Tongue (tissue), 3 donors: ENCODE measurements at places on chromosomes 11 and 22. TPM values are rescaled to one million over a fixed set of nuclear protein-coding genes. Genes with fewer than 3 reads are reported as not detected.

ZFP91 gene
- 53.2 TPM for total RNA-seq

MPPED1 gene
- 4.4 TPM for total RNA-seq

RHOD gene
- 14.4 TPM for total RNA-seq

MYO7A gene
- total RNA-seq: 3.9 TPM

BEST1 gene
- 3.3 TPM for total RNA-seq

KCNJ1 gene
- total RNA-seq: not detected

NPTXR gene
- total RNA-seq: 12.3 TPM

CPT1B gene
- total RNA-seq: 57.4 TPM

CRYBB2 gene
- 0.82 TPM for total RNA-seq

RIMBP3C gene
- total RNA-seq: not detected

VSTM5 gene
- total RNA-seq: 1.6 TPM

FGF3 gene
- total RNA-seq: not detected

PIWIL4 gene
- 9.0 TPM for total RNA-seq

SLC7A4 gene
- 0.41 TPM for total RNA-seq

GRCh38 chr11:106733635-106734034 is 284.6 kb downstream of the GUCY1A2 start:
- DNase-seq: peak; percentile 46

DNA sequence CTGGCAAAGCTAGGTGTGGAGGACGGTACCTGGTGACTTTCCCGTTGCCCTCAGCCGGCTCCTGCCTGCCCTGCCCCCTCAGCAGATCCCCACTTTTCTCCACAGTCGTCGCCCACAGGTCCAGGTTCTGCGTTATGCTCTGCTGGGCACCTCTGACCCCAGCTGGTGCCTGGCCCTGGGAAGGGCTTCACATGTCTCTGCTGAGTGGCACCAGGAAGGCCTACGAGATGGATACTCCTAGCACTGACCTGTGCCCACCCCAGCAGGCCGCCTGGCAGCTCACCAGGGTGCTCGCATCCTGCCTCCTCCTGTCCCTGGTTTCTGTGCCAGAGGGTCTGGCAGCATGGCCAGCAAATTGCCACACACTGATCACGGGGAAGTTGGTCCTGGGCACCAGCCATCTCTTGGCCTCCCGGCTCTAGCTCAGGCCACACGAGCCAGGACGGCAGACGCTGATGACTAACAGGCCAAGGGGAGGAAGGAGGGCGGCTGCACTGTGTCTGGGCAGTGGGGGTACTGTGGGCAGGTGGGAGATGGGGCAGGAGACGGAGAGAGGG is 13.8 kb downstream of the CARS1 start:
- no peak for DNase-seq

DNA sequence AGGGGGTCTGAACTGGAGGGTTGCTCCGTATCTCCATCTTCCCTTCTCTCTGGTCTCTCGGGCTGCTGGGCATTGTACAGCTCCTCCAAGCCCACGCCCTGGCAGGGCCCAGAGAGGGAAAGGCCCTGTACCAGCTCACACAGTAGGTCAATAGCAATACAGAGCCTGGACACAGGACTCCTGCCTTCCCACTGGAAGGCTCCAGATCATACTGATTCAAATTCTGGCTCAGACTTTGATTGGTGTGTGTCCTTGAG is 6.6 kb downstream of the CSDC2 start:
- no peak for DNase-seq

DNA sequence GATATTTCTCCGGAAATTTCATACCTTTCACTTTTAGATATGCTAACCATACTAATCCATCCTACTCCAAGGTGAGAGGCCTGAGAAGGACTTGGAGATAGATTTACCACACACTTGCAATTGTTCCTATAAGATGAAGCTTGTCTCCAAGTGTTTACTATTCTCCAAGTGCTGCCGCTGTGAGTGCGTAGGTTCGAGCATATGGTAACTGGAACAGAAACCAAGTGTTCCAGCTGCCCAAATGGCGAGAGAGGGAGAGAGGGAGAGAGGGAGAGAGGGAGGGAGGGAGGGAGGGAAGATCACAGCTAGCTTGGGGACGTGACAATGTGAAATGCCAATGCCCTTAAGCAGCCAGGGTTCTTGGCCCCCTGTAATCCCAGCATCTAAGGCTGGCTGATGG is 21.5 kb downstream of the ASCC2 start:
- no peak for DNase-seq

GRCh38 chr11:132623511-132623910 is 908.8 kb downstream of the OPCML start:
- peak; percentile 52 for DNase-seq

DNA sequence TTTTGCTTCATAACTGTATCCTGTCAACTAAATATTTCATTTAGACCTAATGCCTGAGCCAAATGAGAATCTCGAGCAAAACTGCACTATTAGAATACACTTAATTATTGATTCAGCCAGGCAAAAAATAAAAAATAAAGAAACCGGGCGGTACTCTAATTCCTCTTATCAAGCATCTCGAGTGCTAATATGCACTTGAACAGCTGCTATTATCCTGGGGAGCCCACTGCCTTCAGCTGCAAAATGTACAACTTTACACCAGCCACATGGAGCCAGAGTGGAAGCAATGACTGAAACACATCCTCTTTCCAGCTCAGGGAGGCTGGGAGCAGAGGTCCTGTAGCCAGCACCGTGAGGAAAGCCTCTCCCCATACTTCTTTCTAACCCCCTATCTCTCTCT is 390.0 kb upstream of the CADM1 start:
- no peak for DNase-seq

- no peak for DNase-seq
Observed at GRCh38 chr11:42526426-42526825, 785.4 kb upstream of the API5 start.

- peak; percentile 81 for DNase-seq
Observed at GRCh38 chr11:34492806-34493414, 20.7 kb downstream of the ELF5 start.

DNA sequence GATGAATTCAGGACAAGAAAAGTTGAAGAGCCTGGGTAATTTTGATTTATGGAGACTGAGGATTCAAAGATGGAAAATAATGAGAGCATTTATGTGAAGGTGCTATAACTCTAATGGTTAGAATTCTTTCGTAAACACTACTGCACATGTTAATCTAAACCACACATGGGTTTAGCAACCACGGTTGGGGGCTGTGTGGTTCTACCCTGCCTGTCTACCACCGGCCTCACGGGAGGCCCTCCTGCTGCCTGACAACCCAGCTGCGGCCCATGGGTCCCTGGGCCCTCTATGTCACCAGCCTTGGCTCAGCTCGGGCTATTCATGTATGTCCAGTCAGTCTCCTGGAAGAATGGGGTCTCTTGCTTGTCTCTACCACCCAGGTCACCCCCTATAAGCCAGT is 68.5 kb upstream of the ARFGAP3 start:
- DNase-seq: no peak

DNA sequence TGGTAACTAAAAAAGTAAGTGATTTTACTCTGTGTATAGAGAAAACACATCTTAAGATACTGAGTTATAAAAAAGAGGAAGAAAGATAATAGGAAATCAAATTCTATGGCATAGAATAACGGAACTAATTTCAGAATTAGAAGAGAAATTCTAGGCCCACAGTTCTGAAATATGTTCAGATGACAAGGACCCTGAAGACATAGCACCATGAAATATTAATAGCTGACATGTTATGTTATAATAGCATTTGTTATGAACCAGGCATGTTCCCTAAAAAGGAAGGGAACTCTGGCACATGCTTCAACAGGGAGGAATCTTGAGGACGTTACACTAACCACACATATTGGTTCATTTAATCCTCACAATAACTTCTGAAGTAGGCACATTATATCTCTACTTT is 32.7 kb downstream of the PRDM10 start:
- DNase-seq: no peak

DNA sequence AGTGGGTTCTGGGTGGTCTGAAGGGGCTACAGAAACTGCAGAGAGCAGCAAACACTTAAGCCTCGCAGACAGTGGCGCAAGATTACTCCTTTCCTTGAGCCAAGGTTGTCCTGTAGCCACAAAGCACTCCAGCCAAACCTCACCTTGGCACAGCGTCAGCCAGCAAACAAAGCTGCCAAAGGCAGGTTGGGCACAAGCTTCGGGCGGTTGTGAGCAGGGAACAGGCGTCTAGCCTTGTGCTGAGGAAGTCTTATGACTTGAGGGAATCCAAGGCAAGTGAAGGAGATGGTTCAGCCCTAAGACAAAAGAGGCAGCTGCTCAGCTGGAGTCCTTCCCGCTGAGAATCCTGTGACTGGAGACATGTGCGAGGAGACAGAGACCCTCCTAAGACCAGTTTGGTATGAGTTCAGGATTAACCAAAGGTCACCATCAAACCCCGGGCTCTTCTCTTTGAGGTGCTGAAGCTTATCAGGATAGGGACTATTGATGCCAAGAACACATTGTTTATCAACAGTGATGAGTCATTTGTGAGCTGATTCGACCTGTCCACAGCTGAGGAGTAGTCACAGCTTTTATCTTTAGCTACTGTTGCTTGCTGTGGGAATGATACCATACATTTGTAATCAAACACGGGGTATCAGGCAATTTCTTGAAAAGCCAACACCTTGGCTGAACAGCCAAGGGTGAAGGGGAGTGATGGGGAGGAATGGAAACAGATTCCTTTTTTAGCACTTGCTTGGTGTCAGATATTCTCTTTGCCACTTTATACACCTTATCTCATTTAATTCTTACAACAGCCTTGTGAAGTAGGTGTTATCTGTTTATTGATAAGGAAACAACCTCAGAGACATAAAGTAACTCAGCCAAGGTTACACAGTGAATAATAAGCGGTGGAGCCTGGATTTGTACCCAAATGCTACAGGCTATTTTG is 4.6 kb downstream of the ADM start:
- no peak for DNase-seq

- no peak for DNase-seq
Observed at GRCh38 chr22:47343611-47344010, 581.2 kb downstream of the TBC1D22A start.

- no peak for DNase-seq
Observed at GRCh38 chr22:49942565-49943404, 17.8 kb upstream of the PIM3 start.

DNA sequence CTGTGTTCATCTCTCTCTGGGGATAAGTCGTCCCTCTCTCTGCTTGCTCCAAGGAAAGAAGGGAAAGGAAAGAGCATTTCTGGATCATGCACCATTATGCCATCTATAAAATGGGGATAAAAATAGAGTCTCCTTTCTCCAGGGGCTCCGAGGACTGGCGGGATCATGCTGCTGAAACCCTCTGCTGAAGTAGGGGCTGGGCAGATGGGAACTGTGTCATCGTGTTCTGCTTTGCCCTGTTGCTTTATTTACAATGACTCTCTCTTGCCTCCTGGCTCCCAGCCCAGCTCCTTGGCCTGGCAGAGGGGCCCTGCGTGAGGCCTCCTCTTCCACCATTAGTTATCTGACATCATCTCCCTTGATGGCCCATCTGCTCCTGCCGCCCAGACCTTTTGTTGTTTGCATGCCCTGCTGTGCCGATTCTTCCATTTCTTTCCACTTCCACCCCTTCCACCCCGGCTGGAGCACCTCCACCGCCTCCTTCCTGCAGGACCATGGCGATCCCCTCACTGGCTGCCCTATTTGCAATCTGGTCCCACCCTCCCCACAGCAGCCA is 200.9 kb downstream of the MYO18B start:
- DNase-seq: peak; percentile 92

- no peak for DNase-seq
Observed at GRCh38 chr11:68418648-68419047, 41.9 kb upstream of the PPP6R3 start.

DNA sequence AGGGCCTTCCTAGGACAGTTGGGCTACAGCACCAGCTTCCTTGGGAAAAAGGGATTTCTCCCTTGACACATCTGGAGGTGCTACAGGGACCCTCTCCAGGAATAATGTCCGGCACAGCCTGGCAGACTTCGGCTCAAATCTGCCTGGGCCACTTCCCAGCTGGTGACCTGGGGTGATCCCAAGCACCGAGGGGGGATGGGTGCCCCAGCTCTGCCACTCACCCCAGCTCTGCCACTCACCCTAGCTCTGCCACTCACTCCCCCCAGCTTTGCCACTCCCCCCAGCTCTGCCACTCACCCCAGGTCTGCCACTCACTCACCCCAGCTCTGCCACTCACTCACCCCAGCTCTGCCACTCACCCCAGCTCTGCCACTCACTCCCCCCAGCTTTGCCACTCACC is 9.9 kb downstream of the OSBPL5 start:
- DNase-seq: no peak

DNA sequence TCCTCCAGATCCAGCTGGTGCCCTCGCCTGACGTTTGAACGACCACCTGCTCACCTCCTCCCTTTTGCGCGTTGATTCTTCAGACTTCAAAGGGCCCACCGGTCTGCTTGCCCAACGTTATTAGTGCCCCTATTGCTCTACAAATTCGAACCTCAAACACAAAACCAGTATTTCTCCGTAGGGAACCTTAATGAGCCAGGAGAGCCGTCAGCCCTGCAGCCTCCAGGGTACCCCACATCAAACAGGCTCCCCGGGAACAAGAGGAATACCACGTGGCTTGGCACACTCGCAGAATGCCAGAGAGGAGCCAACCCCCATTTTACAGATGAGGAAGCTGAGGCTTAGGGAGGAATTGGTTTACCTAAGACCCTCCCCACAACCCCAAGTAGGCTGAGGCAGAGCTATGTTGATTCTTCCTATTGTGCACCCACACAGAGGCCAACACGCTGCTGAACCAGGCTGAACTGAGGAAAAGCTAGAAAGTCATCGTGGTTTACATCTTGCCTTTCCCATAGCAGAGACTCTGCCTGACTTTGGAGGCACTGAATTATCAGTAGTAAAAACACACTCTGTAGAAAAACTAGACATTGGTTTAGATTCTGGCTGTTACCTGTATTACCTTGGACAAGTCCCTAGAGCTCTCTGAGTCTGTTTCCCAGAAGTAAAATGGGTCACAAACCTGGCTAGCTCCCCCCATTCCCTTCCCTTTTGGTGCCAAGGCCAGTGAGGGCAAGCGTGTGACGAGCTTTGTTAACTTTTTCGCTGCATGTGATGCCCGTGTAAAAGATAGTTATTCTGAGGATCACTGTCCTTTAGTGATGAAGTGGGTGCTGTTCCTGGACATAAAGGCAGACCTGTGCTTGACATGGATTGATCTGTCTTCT is 764 bp downstream of the TKFC start:
- no peak for DNase-seq

GRCh38 chr22:18145676-18146388 is 4.1 kb upstream of the USP18 start:
- no peak for DNase-seq
